ENCODE measurements at places on chromosomes 13 and 19.
A peak's percentile ranks its signal among the peaks of the same experiment; 100 is the strongest.

DNA sequence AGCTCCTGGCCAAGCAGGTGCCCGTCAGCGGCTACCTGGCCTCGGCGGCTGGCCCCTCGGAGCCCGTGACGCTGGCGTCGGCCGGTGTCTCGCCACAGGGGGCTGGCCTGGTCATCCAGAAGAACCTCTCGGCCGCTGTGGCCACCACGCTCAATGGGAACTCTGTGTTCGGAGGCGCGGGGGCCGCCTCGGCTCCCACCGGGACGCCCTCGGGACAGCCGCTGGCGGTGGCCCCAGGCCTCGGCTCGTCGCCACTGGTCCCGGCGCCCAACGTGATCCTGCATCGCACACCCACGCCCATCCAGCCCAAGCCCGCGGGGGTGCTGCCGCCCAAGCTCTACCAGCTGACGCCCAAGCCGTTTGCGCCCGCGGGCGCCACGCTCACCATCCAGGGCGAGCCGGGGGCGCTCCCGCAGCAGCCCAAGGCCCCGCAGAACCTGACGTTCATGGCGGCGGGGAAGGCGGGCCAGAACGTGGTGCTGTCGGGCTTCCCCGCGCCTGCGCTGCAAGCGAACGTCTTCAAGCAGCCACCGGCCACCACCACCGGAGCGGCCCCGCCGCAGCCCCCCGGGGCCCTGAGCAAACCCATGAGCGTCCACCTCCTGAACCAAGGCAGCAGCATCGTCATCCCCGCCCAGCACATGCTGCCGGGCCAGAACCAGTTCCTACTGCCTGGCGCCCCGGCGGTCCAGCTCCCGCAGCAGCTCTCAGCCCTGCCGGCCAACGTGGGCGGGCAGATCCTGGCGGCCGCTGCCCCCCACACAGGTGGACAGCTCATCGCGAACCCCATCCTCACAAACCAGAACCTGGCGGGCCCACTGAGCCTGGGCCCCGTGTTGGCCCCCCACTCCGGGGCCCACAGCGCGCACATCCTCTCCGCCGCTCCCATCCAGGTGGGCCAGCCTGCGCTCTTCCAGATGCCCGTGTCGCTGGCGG is 33.0 kb upstream of the EHD2 start:
- no peak for DNase-seq

DNA sequence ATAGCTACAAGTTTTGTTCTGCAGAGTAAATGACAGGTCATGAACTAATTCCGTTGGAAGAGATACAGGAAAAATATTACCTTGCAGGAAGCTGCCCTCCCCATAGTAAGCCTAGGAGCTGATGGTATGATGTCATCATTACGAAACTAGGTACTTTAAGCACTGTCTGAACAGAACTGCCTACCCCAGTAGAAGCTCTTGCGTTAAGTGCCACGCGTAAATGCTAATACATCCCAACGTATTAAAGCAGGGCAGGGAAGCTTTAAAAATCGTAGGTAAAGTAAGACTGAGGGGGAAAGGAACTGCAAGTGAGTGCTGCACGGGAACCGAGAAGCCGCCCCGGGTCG is 572 bp downstream of the UGGT2 start:
- DNase-seq = peak; percentile 2

DNA sequence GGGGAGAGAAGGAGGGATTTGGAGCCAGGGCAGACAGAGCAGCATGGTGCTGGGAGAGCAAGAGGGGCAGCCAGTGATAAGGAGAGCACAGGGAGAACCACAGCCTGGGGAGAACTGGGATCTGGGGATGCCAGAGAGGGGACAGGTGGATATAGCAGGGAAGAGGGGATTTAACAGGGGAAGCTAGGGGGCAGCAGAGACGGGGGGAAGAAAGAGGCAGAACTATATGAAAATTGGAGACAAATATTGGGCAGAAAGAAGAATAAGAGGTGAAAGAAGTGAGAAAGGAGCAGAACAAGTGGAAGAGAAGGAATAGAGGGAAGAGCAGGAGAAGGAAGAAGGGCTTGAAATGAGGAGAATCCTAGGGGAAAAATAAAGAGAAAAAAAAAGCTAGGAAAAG is 6.5 kb upstream of the ZNF528 start:
- no peak for DNase-seq

DNA sequence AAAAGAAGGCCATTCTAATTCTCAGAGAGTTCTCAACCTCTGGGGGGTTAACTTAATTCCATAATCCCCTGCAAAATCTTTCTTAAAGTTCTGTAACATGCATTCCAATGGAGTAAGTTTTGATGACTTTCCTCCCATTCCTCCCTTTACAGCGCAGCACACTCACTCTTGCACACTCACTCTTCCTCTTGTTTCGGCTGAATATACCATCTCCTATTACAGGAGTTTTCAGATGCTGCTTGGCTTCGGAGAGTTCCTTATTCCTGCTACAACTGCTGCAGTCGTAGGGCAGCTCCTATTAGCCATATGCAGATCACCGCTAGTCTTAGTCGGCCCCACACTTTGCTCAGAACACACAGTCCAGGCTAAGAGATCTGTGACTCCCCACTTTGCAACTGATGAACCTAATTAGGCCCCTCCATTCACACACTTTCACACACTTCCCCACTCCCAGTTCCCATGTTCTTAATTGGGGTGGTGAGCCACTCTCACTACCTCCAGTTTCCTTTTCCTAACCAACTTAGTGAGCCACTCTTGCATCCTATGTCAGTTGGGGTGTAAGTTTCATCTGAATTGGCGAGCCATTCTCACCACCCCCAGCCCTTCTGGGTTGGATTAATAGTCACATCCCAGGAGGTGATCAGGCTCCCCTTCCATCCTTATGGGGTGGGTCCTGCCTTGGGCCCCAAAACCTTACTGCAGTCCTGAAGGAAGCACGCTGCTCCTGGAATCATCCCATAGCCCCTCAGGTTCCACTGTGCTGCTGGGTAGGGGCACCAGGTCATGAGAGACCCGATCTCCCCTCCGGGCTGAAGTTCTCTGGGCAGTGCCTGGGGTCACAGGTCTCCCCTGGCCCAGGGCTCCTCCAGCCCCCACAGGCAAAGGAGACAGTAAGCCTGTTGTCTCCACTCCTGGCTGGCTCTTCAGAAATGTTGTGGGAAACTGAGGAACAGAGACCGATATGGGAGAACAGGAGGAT is 53.9 kb downstream of the OR10H4 start:
- DNase-seq = no peak

DNA sequence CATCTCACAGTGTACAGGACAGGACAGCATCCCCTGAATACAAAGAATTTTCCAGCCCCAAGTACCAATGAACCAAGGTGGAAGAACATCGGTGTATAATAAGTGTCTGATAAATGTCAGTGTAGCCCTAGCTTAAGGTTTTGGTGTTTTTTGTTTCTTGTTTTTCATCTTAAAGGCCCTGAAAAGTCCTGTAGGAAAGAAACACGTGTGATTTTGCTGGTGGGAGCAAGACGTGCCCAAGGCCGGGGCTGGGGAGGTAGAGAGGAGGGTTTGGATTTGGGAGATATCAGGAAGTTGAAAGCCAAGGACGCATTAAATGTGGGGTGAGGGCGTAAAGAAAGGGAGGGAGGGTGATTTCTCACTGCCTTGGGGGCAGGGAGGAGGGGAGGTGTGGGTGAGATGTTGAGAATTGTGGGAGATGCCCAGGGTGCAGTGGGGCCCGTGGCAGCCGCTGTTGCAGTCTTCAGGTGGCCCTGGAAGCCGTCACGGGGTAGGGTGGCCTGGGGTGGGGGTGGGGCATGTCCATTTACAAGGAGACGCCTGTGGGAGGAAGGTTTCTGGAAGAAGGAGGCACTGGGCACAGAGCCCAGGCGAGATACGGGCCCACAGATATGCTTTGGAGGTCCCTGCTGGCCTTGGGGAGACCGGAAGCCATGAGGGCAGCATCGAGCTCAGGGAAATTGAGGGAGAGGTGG is 6.7 kb downstream of the CAMSAP3 start:
- no peak for DNase-seq

GRCh38 chr19:41619018-41619556 is 7.8 kb downstream of the CEACAM4 start:
- DNase-seq = no peak

GRCh38 chr13:19818223-19818842 is 35.6 kb upstream of the PSPC1 start:
- DNase-seq = no peak

GRCh38 chr13:63693696-63694095 is 2278.0 kb upstream of the PCDH20 start:
- DNase-seq = no peak

GRCh38 chr13:106555631-106556328 is 12.2 kb downstream of the ARGLU1 start:
- no peak for DNase-seq

DNA sequence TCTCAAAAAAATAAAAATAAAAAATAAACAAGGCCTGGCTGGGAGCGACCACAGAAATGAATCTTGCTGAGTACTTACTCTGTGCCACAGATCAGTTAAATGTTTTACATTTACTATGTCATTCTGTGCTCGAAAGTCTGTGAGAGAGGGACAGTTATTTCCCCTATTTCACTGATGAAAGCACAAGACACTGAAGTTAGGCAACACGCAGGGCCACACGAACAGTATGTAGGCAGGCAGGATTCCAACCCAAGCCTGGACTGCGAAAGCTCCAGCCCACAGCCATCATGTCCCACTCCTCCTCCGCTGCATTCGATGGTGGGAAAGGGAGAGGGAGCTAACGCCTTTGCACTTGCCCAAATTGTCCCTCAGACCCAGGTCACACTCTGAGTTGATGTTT is 34.2 kb downstream of the RUBCNL start:
- no peak for DNase-seq

- DNase-seq = no peak
Observed at GRCh38 chr13:30382836-30383525, 39.3 kb upstream of the UBE2L5 start.

GRCh38 chr13:71217827-71218226 is 649.2 kb downstream of the DACH1 start:
- DNase-seq = no peak

- no peak for DNase-seq
Observed at GRCh38 chr19:4066682-4067395, at the start of gene ZBTB7A. ZBTB7A (minus strand) TSS chr19:4066899; CDS start chr19:4055232, 11,667 bp downstream.

- DNase-seq = no peak
Observed at GRCh38 chr13:110280231-110280813, 26.6 kb downstream of the COL4A1 start.

- no peak for DNase-seq
Observed at GRCh38 chr19:19457671-19458070, 52.2 kb downstream of the GATAD2A start.

GRCh38 chr19:53553865-53554791 is 16.2 kb downstream of the ZNF331 start:
- peak; percentile 55 for DNase-seq

- DNase-seq = no peak
Observed at GRCh38 chr13:109787135-109787954, 962 bp upstream of the IRS2 start.

DNA sequence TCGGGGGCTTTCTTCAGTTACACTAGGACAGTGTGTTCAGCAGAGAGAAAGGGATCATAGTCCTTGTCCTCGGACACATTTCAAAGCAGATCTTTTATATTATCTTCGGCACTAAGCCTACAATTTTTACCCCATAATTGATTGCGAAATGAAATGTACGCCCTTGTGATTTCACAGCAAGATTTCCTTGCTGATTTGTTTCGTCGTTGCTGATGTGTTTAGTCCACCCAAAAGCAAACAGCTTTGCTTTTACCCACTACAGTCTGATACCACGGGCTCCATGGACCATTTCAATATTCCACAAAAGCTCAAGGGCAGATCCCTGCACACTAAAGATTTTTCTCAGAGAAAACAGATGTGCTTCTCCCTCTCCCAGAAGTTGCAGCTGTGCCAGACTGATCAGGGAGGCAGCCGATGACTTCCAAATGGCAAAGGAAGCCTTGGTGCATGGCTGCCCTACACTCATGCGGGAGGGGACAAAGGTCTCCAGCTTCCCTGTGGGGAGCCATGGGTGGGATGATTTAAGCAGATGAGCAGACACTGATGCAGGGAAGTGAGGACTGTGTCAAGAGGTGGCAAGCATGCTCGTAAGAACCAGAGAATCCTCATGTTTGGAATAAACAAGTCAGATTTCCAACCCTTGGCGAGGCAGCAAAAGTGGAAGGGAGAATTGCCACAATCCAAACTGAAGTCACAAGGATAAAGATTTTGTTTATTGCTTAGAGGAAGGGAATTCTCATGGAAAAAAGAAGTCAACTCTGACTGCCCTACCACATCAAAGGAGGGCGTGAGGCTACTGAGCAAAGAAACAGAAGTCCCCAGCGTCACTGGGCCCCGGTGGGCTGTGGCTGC is 81.1 kb downstream of the STK24 start:
- DNase-seq = no peak

GRCh38 chr13:41981951-41982715 is 21.2 kb upstream of the VWA8 start:
- DNase-seq = no peak

GRCh38 chr13:39311619-39312018 is 273.4 kb downstream of the NHLRC3 start:
- DNase-seq = no peak

- no peak for DNase-seq
Observed at GRCh38 chr13:23612182-23612581, 42.0 kb downstream of the TNFRSF19 start.

DNA sequence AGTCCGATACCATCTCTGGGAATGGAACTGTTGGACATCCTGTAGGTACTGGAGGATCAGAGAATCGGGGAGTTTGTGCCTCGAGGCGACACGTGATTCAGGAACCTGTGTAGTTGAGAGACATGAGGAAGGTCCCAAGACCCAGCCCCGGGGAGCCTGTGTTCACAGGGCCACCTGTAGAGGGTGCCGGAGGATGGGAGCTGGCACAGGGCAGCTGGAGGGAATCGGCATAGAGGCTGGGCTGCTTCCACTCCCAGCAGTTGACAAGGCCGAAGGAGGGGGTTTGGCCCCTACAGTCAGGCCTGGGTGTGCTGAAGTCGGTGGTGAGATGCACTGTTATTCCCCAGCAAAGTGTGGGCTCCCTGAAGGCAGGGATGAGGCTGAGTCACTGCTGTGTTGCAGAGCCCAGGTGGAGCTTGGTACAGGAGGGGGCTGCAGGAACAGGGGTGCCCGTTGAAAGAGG is 2.5 kb upstream of the ISYNA1 start:
- DNase-seq = no peak

- DNase-seq = no peak
Observed at GRCh38 chr13:114130131-114130836, 2.1 kb downstream of the RASA3 start.

GRCh38 chr13:113077566-113077952 is 28.0 kb upstream of the F7 start:
- no peak for DNase-seq

DNA sequence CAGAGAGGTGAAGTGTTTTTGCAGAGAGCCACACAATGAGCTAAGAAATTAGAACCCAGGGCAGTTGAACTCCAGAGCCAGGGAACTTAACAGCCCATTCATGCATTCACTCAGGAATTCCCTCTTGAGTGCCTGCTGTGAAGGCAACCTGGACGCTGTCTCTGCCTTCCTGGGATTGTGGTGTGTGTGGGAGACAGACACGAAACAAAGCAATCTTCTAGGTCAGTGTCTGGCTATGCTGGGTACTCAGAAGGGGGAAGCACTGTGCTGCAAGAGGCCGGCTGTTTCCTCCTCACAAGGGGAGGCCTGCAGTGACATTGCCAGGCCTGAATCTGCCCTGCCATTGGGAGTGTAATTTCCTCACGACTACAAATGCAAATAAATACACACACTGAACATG is 9.7 kb downstream of the BCKDHA start:
- no peak for DNase-seq
